ENCODE measurements at places on chromosomes 4 and X.

DNA sequence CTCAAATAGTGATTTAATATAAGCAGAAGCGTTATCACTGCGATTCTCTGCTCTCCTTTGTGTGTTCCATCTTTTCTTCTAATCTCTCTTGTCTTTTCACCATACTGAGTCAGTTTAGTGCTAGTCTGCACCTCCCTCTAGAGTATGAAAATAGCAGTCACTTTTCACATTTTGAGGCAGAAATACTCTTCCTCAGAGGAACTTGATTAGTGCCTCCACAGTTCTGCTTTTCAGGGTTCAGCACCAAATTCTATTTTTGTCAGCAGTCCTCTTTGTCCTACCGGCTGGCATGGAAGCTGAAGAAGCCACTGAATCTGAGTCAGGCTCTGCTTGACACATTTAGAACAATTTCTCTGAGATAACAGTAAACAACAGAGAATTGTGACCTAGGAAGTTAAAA is 49.7 kb upstream of the ANKRD17 start:
- no peak for DNase-seq

DNA sequence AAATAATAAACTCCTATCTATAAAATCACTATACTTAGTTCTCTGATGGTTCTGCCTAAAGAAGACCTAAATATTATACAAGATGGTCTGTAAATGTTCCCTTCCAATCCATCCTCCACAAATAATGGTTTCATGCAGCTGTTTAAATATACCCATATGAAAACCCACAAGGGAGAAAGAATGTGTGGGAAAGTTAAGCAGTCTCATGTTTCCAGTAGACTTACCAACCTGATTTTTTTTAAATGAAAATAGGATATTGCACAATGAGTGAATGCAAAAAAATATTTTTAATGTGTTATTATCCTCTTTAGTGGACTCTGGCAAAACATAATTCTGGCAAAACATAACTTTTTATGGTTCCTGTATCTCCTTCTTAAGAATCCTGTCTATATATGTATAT is 23.3 kb downstream of the CAMK2D start:
- DNase-seq, result no peak

DNA sequence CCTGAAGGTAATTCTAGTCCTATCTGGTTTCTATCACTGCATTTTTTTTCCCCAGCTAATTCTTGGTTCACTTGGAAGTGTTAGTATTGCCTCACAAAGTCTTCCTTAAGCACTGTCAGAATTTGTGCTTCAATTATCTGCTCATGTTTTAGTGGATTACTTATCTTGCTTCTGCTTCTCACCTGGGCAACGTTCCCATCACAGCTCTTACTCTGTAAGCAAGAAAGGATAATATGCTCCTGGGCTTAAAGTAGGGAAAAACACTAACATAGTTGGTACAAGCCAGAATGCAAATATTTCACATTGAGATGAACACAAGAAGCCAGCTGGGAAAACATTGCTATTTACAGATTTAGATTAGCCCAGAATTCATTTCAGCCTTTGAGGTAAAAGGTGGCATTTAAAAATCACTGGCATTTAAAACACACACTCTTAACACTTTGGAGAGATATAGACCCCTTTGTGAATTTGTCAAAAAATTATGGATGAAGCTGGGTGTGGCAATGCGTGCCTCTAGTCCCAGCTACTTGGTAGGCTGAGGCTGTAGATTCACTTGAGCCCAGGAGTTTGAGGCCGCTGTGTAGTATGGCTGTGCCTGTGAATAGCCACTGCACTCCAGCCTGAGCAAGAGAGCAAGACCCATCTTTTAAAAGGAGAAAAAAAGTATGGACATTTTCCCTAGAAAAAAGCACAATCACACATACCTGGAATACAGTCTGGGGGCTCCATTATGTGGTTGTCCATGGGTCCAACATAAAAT is 6.6 kb upstream of the PTPN13 start:
- DNase-seq, result no peak

- no peak for DNase-seq
Observed at GRCh38 chr4:11878241-11878640, 449.5 kb upstream of the HS3ST1 start.

DNA sequence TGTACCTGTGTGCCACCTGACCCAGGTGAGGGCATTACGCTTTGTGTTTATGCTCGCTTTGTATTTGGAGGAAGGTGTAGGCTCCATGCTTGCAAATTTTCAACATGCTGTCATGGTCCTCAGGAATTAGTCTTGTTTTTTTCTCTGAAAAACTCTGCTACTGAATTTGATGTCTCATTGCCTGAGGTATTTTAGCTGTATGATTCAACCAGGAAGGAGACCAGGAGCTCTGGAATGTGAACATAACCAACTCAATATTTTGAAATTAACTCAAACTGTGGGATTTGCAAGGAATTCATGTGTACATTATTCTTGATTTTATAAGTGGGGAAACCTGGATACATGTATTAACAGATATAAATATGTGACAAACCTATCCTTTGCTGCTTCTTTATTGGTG is 134.1 kb downstream of the SLC4A4 start:
- DNase-seq, result no peak

DNA sequence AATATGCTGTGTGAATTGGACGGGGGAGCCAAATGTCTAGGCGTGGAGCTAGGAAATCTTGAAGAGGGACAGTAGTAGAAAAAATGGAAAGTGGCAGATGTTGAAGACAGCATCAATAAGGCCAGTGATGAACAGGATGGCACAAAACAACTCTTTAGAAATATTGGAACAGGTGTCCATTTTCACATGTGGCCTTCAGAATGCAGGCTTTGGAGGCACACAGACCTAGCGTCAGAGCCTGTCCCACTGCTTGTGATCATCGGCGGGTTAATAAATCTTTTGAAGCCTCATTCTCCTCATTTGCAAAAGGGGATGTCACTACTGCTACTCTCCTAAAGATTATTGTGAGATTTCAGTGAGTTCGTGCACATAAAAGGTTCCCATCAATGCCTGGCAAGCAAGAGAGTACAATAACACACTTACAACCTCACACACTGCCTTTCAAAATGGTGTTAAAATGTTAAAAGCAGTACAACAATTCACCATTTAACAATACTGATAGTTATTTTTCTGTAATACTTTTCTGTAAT is 2.4 kb downstream of the PDLIM3 start:
- DNase-seq, result no peak

GRCh38 chr4:109007976-109008375 is 245.1 kb upstream of the ETNPPL start:
- no peak for DNase-seq

DNA sequence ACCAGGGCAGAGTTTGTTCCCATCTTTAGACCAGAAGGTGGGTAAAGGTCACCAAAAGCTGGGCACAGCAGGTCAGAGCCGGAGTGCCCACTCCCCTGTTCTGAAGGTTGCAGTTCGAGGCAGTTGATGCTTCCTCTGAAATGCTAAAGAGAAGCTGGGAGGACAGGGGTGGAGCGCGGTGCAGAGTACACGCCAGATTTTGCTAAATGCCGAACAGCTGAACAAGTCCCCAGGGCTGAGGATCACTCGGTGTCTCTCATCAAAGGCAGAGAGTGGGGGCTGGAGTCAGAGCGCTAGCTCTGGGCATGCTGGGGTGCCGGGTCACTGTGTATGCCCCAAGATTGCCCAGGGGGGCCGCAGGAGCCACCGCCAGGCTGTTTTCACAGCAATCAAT is 197.0 kb downstream of the BCOR start:
- no peak for DNase-seq

GRCh38 chr4:168731706-168732414 is 235.0 kb downstream of the PALLD start:
- DNase-seq, result no peak

GRCh38 chr4:20916106-20916505 is 215.8 kb downstream of the PACRGL start:
- DNase-seq, result no peak

GRCh38 chrX:105313596-105313995 is 93.1 kb upstream of the TEX13A start:
- DNase-seq, result no peak

- no peak for DNase-seq
Observed at GRCh38 chr4:34486461-34487363, 1757.6 kb downstream of the ARAP2 start.

DNA sequence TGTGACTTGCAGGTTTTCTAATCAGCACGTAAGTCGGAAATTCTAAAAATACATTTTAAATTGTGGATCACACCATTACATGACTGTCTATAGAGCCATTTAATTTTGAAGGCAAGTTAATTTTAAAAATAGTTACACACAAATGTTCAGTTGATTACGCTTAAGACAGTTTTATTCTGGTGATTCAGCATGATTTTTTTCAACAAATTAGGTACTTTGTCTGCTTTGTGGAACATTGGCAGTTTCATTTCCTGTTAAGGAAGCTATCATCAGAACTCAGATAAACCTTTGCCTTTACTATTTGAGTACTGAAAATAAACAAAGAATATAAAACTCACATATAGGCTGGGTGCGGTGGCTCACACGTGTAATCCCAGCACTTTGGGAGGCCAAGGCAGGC is 19.5 kb downstream of the SAT1 start:
- no peak for DNase-seq

All from cortex of kidney (tissue), 1 donor.